ENCODE measurements at places on chromosomes 12 and 14.

GRCh38 chr14:37663498-37663897 is 68.1 kb downstream of the TTC6 start:
- DNase-seq: no peak

DNA sequence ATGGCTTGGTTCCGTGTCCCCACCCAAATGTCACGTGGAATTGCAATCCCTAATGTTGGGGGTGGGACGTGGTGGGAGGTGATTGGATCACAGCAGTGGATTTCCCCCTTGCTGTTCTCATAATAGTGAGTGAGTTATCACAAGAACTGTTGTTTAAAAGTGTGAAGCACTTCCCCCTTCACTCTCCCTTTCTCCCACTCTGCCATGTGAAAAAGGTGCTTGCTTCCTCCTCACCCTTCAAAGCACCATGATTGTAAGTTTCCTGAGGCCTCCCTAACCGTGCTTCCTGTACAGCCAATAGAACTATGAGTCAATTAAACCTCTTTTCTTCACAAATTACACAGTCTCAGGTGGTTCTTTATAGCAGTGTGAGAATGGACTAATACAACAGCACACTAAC is 5.3 kb upstream of the CEP128 start:
- DNase-seq: no peak

GRCh38 chr14:101508196-101508947 is 52.9 kb upstream of the DIO3 start:
- no peak for DNase-seq

DNA sequence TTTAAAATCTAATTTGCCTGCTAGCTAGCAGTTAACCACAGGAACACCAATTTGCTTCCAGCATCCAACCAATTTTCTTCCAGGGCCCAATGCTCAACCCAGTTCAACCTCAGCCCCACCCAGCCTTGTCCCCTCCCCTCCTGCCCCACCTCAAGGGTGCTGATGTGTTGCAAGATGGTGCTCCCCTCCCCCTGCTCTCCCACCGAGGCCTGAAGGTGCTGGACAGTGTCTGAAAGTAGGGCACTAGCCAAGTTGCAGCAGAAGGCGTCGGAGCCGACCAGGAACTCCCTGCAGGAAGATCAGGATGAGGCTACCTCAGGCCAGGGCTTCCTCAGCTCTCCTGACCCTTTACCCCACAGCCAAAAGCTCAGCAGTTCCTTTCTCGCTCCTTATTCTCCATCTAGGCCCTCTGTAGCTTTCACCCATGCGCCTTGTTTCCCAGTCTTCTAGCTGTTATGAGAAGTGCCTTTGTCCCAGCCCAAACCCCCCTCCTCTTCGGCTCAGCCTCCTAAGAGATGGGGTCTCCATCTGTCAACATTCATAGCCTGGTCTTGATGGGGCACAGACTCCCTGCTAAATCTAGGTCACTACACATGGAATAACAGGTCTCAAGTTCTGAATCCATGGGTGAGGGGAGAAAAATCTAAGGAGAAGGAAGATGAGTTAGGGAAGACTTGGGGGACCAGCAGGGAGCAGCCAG is 3.6 kb downstream of the STAT6 start:
- no peak for DNase-seq

DNA sequence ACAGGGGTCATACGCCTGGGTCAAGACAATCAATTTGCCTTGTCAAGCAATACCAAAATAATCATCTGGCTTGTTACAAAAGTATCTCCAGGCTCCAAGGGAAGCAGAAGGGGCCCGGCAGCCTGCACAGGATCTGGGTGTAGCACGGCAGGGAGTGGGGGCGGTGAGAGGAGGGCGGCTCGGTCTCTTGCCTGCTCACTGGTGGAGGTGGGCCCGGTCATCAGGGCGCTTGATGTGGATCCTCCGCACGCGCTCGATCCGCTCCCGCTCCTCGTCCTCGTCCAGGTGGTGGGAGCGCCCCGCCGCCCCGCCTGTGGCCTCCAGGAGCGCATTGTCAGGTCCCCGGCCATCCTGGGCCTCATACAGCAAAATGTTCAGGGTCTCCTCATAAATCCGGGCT is 25.7 kb downstream of the KCTD10 start:
- no peak for DNase-seq

DNA sequence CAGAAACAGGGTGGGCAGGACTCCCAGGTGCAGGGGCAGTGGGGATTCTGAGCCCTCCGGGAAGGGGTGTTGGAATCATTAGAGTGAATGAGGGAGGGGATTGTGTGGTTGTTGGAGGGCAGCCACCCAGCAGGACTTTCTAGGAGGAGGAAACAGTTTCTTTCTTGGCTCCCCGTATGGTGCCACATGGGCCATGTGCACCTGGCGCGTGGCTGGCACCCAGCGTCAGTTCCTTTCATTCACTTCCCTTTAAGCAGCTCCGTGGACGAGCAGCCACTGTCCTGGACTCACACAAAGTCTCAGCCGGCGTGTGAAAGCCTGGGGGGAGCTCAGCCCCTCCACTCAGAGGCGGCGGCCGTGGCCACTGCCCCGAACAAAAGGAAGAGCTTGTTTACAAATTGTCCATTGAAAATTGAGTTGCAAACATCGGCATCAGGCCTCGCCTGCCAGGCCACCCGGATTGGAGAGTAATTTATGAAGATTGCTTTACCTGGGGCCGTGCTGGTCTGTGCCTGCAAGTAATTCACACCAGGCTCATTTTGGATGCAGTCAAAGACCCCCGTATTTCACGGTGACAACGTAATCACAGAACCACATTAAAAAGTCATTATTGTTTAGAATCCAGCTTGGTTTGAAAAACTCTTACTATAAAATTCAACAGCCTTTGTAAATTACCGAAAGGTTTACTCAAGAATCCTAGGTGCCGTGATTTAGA is 101.7 kb upstream of the C14orf180 start:
- no peak for DNase-seq

- DNase-seq: no peak
Measured at GRCh38 chr12:92898755-92899154, 30.3 kb downstream of the EEA1 start.
